Cerebellar cortex (tissue), 1 donor: ENCODE measurements at places on chromosomes 7 and 10.

- peak; percentile 38 for DNase-seq
These were observed at the start of gene PALD1 for GRCh38 chr10:70478191-70479164. Gene PALD1, plus strand, starts transcription at chr10:70478767. Its CDS starts 47,185 bp downstream, at chr10:70525952.

- DNase-seq, result no peak
These were observed 16.7 kb downstream of the GPRIN2 start for GRCh38 chr10:46539596-46540411.

- no peak for DNase-seq
These were observed 214.3 kb downstream of the FANK1 start for GRCh38 chr10:126110489-126111180.

GRCh38 chr7:130930681-130931080 lies 196.7 kb upstream of the KLF14 start:
- DNase-seq, result no peak

- no peak for DNase-seq
These were observed 21.1 kb downstream of the PLAU start for GRCh38 chr10:73931767-73932619.
